ENCODE measurements at places on chromosomes 4 and X.

- H3K4me3 ChIP-seq: no peak overlapping the region
- no peaks in the 10 kb centered on the region for H3K36me3 ChIP-seq
- no peaks in the 10 kb centered on the region for H3K27me3 ChIP-seq
- H3K27ac ChIP-seq: no peak overlapping the region
- no peaks in the 10 kb centered on the region for H3K4me1 ChIP-seq
- no peak for DNase-seq
These were observed 550.7 kb upstream of the SLIT2 start for GRCh38 chr4:19700992-19701391.

DNA sequence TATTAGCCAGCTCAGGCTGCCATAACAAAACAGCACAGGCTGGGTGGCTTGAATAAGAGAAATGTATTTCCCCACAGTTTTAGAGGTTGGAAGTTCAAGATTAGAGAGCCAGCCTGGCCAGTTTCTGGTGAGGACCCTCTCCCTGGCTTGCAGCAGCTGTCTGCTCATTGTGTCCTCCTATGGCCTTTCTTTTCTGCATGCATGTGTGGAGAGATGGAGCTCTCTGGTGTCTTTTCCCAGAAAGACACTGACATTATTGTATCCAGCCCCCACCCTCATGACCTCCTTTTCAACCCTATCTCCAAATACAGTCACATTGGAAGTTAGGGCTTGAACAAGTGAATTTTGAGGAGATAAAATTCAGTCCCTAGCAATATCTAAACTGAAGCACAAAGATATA lies 263.8 kb upstream of the PABPC4L start:
- H3K27me3 ChIP-seq: no peaks in the 10 kb centered on the region
- no peak for DNase-seq
- H3K4me3 ChIP-seq: no peak overlapping the region
- no peak overlapping the region for H3K27ac ChIP-seq

- no peak overlapping the region for H3K4me3 ChIP-seq
- no peaks in the 10 kb centered on the region for H3K27me3 ChIP-seq
- no peaks in the 10 kb centered on the region for H3K36me3 ChIP-seq
- no peak overlapping the region for H3K27ac ChIP-seq
These were observed 7.8 kb downstream of the QDPR start for GRCh38 chr4:17504081-17504480.

DNA sequence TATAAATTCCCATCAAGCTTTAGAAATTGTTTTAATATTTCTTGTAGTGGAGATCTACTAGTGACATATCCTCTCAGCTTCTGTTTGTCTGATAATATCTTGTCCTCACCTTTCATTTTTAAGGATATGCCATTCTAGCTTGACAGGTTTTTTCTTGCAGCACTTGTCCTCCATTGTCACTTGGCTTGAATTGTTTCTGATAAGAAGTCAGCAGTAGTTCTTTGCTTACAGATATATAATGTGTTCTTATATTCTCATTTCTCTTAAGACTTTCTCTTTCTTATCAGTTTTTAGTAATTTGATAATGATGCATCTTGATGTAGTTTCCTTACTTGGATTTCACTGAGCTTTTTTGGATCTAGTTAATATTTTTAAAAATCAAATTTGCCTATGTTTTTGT lies 120.6 kb upstream of the NUDT6 start:
- H3K27ac ChIP-seq: no peak overlapping the region
- no peak for DNase-seq
- H3K36me3 ChIP-seq: no peaks in the 10 kb centered on the region
- no peaks in the 10 kb centered on the region for H3K4me1 ChIP-seq

DNA sequence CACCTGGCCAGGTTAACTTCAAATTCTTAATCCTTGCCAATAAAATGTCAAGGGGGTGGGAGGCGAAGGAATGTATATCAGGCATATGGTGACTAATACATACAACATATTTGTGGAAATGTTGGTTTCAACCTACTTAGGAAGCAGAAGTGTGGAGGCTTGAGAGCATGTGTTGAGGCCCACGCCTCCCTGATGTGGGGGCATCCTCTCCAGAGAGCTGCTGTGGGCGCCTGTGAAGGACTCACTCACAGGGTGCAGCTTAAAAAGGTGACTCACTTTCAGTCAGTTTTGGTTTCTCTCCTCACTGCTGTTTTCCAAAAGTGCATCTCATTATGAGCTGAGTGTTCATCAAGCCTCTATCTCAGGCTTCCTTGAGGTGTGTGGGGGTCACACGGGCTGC lies 27.5 kb downstream of the LNX1 start:
- H3K4me1 ChIP-seq: no peaks in the 10 kb centered on the region
- H3K27me3 ChIP-seq: no peaks in the 10 kb centered on the region
- no peak for DNase-seq
- H3K27ac ChIP-seq: no peak overlapping the region
- H3K36me3 ChIP-seq: no peaks in the 10 kb centered on the region

- DNase-seq: no peak
- H3K4me1 ChIP-seq: peaks cover 8% of the 10 kb centered on the region
- H3K36me3 ChIP-seq: no peaks in the 10 kb centered on the region
- no peak overlapping the region for H3K4me3 ChIP-seq
- no peak overlapping the region for H3K27ac ChIP-seq
These were observed 18.5 kb downstream of the PJA1 start for GRCh38 chrX:69146739-69147138.

DNA sequence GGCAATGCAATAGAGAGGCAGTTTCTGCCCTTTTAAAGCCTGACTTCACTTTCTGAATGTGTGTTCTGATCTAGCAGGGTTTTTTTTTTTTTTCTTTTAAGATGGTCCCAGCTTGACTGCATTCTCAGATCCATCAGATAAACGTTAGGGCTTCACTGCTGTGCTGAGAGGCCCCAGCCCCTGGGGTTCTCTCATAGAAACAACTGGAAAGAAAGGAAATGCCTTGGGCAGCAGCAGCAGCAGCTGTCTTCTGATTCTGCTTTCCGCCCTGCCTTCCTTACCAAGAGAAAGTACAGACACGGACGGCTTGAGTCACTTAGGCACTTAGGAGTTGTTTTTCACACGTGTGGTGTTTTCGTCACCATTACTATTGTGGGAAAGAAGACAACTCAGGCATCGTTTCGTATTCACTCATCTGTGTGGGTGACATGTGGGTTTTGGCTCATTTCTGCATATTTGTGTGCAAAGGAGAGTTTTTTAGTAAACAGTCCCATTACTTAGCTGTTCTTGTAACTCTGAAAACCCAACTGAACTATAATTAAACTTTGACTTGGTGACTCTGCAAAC lies 172.0 kb downstream of the PTTG2 start:
- no peaks in the 10 kb centered on the region for H3K36me3 ChIP-seq
- no peak overlapping the region for H3K4me3 ChIP-seq
- peak overlapping the region; percentile 93 for H3K27ac ChIP-seq
- no peaks in the 10 kb centered on the region for H3K27me3 ChIP-seq

GRCh38 chr4:105627620-105628019 lies 75.2 kb downstream of the ARHGEF38 start:
- H3K36me3 ChIP-seq: no peaks in the 10 kb centered on the region
- no peaks in the 10 kb centered on the region for H3K27me3 ChIP-seq
- no peak for DNase-seq
- H3K4me1 ChIP-seq: no peaks in the 10 kb centered on the region
- no peak overlapping the region for H3K4me3 ChIP-seq

DNA sequence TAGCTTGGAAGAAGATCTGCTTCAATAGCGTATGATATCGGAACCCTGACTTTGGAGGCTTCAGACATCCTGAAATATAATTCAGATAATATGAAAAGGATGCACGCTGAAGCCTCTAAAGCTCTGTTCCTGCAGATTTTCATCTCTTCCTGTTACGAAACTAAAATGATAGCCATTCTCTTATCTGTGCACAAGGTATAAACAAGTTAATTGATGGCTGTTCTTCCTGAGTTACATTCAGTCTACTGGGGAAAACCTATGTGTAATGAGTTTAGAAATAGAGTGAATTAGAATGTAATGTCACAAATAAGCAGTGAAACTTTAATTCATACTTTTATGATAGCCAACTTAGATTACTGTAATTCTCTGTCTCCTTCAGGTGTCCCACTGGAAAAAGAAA lies 36.8 kb upstream of the AGA start:
- no peak for DNase-seq
- H3K4me1 ChIP-seq: no peaks in the 10 kb centered on the region
- H3K36me3 ChIP-seq: no peaks in the 10 kb centered on the region
- no peaks in the 10 kb centered on the region for H3K27me3 ChIP-seq
- no peak overlapping the region for H3K27ac ChIP-seq
- no peak overlapping the region for H3K4me3 ChIP-seq

GRCh38 chr4:87785731-87786509 lies 13.4 kb upstream of the IBSP start:
- no peaks in the 10 kb centered on the region for H3K4me1 ChIP-seq
- H3K27me3 ChIP-seq: no peaks in the 10 kb centered on the region
- H3K36me3 ChIP-seq: no peaks in the 10 kb centered on the region
- DNase-seq: no peak
- H3K27ac ChIP-seq: no peak overlapping the region

DNA sequence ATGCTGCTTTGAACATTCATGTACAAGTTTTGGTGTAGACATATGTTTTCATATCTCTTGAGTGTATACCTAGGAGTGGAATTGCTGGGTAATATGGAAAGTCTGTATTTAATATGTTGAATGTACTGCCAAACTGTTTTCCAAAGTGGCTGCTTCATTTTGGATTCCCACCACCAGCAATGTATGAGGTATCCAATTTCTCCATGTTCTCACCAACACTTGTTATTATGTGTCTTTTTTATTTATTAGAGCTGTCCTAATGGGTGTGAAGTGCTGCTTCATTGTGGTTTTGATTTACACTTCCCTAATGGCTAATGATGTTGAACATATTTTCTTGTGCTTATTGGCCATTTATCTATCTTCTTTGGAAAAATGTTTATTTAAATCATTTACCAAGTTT lies 60.4 kb downstream of the BCOR start:
- no peak overlapping the region for H3K4me3 ChIP-seq
- H3K27me3 ChIP-seq: no peaks in the 10 kb centered on the region
- no peak overlapping the region for H3K27ac ChIP-seq

GRCh38 chr4:55346851-55347255 lies 811 bp downstream of the SRD5A3 start:
- H3K27me3 ChIP-seq: no peaks in the 10 kb centered on the region
- H3K36me3 ChIP-seq: no peaks in the 10 kb centered on the region
- H3K27ac ChIP-seq: peak overlapping the region; percentile 99
- peak overlapping the region; percentile 100 for H3K4me3 ChIP-seq
- peaks cover 16% of the 10 kb centered on the region for H3K4me1 ChIP-seq
- no peak for DNase-seq

GRCh38 chr4:153781717-153782416 lies 7.0 kb downstream of the SFRP2 start:
- no peaks in the 10 kb centered on the region for H3K4me1 ChIP-seq
- H3K27me3 ChIP-seq: peaks cover 16% of the 10 kb centered on the region
- H3K27ac ChIP-seq: peak overlapping the region; percentile 57
- no peak overlapping the region for H3K4me3 ChIP-seq
- no peak for DNase-seq

- H3K4me1 ChIP-seq: no peaks in the 10 kb centered on the region
- no peak overlapping the region for H3K4me3 ChIP-seq
- peak overlapping the region; percentile 88 for H3K27ac ChIP-seq
- no peaks in the 10 kb centered on the region for H3K27me3 ChIP-seq
- no peak for DNase-seq
These were observed 314 bp downstream of the DNASE1L1 start for GRCh38 chrX:154408659-154409221.

Data from hepatocyte (in vitro differentiated cells).